CD4-positive, alpha-beta T cell treated with Interleukin-15 for 4 hours (primary cell): ENCODE measurements at places on chromosomes 13 and 19.

DNA sequence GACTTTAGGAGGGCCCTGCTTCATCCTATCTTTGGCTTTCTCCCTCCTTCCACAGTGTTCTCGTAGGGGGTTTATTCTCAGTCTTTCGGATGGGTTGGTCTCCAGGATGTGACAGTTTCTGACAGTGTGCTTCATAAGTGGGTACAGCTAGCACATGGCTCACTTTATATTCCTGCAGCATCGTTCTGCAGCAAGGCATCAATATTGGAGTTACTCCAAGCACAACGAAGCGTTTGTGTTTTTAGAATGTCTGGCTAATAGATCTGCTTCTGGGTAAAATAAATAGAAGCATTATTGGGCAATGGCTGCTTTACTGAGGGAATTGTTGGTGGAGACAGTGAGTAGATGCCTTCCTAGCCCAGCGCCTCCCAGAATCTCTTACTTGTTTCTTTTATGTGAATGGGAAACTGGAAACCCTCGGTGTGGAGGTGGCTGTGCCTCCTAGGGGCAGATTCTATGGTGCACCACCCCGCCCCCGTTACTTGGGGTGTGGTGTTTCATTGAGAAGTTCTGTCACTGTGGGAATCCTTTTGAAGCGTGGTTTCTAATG is 2.0 kb downstream of the FARP1 start:
- no peak for DNase-seq

- no peak for DNase-seq
These were observed 4.2 kb upstream of the B3GLCT start for GRCh38 chr13:31195616-31196015.

- no peak for DNase-seq
These were observed 15.9 kb downstream of the CBY2 start for GRCh38 chr13:45718063-45718462.

- DNase-seq, result no peak
These were observed 14.4 kb upstream of the GTF2F2 start for GRCh38 chr13:45105895-45106294.

GRCh38 chr13:114146629-114147028 is 14.2 kb upstream of the RASA3 start:
- DNase-seq, result no peak
